Brain microvascular endothelial cell (primary cell): ENCODE measurements at places on chromosomes 12 and 14.

DNA sequence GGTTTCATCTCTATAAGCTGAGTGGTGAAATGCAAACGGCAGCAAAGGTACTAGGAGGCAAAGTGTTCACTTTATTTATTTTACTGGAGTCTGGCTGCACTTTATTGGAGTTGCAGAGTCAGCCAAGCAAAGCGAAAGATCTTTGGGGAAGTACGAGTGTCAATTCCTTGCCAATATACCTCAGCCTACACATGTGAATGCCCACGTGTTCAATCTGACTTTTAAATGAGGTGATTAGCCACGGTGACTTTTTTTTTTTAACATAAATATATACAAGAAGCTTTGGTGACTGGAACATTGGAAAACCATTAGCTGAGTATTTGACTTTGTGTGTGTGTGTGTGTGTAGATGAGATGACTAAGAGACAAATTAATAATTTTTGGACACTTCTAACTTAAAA is 178.8 kb downstream of the NTS start:
- DNase-seq: no peak

- DNase-seq: no peak
Observed at GRCh38 chr14:67453575-67454300, 34.8 kb downstream of the TMEM229B start.

DNA sequence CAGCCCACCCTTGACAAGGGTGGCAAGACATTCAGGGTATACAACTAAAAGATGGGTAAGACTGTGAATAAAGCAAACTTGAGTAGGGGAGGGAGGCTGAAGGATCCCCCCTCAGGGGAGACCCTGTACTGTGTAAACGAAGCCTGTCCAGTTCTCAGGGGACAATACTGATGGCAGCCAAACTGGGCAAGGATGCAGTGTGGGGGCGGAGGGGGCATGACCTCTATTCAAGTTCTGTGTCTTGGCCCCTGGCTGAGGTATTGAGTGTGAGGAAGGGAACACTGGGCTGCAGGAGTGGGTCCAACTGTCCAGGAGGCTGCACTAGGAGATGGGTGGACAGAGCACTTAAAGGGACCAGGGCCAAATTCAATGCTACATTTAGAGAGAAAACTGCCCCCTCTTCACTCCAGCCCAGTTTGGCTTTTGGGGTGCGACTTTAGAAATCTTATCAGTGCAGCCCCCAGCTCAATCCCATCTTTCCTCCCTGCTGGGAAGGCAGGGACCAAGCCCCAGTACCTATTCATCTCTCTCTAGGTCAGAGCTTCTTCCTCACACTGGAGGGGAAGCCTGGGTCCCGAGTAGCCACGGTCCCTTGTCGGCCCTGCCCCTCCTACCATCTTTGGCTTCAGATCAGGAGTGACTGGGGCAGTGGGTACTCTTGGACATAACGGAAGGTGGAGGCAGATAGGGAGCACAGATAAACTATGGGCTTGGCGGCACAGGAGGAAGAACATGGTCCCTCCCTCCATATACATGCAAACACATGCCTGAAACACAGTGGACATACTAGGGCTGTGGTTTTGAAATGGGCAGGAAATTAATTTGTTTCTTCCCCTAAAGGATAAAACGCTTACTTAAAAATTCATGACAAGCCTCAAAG is 11.8 kb downstream of the SLC39A5 start:
- DNase-seq: no peak

DNA sequence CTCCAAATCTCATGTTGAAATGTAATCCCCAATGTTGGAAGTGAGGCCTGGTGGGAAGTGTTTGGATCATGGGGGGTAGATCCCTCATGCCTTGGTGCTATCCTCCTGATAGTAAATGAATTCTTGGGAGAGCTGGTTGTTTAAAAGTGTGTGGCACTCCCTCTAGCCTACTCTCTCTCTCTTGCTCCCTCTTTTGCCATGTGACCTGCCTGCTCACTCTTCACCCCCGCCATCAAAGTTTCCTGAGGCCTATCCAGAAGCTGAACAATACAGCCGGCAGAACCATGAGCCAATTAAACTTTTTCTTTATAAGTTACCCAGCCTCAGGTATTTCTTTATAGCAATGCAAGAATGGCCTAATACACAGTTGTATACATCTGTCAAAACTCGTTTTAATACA is 62.5 kb downstream of the BCL2L14 start:
- DNase-seq: no peak

GRCh38 chr14:36238666-36239363 is 62.3 kb upstream of the PTCSC3 start:
- peak; percentile 60 for DNase-seq

DNA sequence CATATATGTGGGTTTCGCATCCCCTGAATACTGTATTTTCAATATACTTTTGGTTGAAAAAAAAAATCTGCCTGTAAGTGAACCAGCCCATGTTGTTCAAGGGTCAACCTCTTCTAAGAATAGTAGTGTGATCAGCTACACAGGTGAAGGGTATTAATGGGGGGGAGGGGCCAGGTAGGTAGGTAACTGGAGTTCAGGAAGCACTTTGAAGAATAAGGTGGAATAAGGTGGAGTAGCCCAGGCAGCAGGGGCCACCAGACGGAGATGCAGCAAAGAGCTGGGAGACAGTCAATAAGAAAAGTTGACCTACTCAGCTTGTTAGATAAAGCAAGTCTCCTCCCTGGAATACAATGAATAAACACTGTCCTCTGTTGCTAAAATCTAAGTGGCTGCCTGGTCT is 9.3 kb downstream of the LDHB start:
- DNase-seq: no peak

DNA sequence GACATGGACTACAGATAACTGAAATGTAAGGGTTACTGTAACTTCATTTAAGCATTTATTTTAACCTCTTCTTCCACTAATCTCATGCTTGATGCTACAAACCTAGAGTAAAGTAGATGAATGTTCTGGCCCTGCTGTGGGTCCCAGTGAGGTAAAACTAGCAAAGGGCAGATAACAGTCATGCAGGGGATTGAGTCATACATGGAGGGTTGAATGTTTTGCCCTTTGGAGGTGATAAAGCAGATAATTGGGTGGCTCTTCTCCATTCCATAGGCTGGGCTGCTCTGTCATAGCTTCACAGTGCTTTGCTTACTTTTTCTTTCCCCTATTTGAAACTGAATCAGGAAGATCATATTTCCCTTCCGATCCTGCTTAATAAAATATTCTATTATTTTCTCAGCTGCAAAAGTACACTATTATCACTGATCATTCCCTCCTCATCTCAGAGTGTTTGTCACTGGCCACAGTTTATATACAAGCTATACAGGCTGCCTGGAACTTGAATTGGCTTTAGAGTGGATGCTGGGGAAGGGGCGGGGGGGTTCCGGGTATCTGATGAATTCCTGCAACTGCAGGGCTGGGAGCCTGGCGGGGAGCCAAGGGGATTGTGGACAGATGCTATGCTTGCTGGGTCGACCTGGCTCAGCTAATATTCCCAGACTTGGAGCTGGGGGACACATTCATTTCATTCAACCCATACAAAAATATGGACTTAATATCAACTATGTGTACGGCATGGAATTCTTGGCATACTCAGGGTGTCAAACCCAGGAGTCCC is 235.1 kb downstream of the NRXN3 start:
- no peak for DNase-seq

- DNase-seq: no peak
Observed at GRCh38 chr12:118185602-118186397, 49.9 kb downstream of the PEBP1 start.

DNA sequence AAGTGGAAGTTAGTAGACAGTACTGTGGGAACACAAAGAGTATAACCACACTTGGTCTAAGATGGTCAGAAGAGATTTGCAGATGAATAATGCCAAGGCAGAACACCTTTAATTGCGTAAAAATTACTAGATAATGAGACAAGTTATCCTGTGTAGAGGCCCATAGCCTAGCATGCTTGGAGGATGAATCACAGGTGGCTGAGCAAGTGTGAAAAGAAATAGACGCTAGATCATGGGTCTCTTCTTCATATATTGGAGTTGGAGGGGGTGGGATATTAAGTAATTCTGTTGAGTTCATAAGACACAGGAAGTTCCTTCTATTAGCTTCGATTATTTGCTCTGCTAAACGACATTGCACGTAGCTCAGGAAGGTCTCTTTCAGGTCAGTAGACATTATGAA is 454.3 kb upstream of the LMO3 start:
- no peak for DNase-seq

- DNase-seq: no peak
Observed at GRCh38 chr12:56188778-56189098, 545 bp downstream of the SMARCC2 start.

DNA sequence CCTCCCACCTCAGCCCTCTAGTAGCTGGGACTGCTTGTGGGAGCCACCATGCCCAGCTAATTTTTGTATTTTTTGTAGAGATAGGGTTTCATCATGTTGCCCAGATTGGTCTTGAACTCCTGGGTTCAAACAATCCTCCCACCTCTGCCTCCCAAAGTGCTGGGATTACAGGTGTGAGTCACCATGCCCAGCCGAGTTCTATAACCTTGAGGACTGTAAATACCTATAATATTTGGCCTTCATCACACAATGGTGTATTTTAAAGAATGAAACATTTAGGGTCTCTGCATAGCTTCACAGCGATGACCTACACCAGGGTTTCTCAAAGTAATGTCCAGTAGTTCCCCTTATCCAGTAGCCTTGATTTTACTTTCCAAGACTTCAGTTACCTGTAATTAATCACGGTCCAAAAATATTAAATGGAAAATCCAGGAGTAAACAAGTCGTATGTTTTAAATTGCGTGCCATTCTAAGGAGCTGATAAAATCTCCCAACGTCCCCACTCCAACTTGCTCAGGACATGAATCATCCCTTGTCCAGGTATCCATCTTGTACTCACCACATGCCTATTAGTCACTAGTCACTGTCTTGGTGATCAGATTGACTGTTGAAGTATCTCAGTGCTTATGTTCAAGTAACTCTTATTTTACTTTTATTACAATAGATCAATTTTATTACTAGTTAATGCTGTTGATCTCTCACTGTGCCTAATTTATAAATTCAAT is 368.2 kb downstream of the BTG1 start:
- peak; percentile 16 for DNase-seq

DNA sequence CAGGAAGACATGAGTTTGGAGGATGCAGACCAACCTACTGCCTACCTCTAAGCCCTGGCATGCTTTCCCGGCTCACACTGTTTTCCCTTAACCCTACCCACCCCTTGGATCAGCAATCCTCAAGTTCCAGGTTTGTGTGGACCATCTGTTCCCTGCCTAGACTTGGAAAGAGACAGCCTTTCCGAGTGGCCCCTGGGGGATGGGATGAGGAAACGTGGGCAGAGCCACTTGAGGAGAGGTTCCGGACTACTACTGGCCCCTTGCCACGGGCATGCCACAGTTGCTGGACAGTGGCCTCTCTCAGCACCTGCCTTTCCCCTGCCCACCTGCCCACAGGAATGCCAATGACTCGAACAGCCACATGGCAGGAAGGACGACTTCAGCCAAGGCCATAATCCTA is 135.9 kb downstream of the SLC15A4 start:
- no peak for DNase-seq

GRCh38 chr12:25054783-25055144 is 105.9 kb upstream of the BCAT1 start:
- peak; percentile 81 for DNase-seq
